ENCODE measurements at places on chromosomes 6 and 20.
A peak's percentile ranks its signal among the peaks of the same experiment; 100 is the strongest.

- peak; percentile 19 for DNase-seq
Measured at GRCh38 chr6:54111341-54112045, at the start of gene MLIP. Gene MLIP (plus strand): TSS chr6:54111443. CDS start chr6:54111480, 37 bp downstream.

DNA sequence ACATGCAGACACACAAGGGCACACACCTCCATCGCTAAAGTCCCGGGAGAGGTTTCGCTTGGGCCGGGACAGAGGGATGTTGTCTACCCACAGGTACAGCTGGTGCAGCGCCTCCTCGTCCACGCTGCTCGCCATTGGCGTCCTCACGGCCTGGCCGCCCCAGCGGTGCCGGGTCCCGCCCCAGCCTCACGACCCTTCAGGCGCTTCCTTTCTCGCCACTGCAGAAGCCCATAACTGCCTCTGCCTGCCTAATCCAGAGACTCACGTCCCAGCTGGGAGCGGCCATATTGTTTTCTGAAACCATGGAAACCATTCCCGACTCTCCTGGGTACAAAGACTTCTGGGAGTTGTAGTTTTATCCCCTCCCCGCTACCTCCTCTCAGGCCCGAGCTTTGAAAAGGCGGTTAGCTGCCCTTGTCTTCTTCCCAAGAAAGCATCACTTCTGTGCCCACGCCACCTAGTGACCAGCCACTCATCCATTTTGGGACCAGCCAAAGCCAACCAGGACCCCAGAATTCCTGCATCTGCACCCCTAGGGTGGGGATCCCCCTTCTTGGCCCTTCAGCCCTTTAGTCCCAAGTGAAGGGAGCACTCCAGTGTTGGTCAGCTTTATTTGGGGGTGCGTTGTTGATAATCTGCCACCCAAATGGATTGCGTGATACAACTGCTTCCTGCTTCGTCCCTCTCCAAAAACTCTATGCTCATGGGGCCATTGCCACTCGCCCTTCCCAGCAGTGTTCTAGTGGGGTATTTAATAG is at the start of gene SPEF1:
Gene SPEF1 (minus strand): TSS at position 296 of the 758 bp plus-strand sequence. CDS start 161 bp downstream, at position 135.
- peak; percentile 97 for DNase-seq

DNA sequence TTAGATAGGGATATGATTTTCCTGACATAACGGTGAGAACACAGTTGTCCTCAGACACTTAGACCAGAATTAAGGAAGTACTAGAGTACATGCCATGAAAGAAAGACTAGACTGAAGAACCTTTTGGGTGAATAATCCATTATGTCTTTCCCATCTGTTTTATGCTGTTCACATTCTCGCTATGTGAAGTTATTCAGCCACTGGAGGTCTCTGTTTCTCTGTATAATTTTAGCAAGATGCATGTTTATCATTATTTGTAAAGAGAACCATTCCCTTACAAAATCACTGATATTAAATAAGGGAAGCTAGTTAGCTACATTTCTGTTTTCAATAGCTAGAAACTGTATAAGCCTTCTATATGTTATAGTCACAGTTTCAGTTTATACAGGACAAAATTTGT is 391.9 kb downstream of the CD109 start:
- no peak for DNase-seq

DNA sequence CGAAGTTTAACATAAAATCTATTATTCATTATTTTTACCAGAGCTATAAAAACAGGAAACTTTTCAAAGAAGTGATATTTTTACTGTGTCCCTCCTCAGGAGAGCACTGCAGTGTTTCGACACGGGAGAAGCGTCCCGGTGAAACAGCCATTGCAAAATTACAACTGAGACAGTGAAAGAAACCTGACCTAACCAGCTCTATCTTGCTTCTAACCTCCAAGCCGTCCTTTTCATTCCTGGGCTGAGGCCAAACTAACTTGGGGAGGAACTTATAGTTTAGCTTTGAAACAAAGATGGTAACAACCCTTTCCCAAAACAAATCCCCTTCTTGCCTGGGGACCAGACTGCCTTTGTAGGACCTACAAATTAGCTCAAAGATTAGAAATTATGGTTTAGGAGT is 79.2 kb downstream of the WDR27 start:
- DNase-seq: no peak

- no peak for DNase-seq
Measured at GRCh38 chr6:48200869-48201390, 89.9 kb upstream of the PTCHD4 start.

DNA sequence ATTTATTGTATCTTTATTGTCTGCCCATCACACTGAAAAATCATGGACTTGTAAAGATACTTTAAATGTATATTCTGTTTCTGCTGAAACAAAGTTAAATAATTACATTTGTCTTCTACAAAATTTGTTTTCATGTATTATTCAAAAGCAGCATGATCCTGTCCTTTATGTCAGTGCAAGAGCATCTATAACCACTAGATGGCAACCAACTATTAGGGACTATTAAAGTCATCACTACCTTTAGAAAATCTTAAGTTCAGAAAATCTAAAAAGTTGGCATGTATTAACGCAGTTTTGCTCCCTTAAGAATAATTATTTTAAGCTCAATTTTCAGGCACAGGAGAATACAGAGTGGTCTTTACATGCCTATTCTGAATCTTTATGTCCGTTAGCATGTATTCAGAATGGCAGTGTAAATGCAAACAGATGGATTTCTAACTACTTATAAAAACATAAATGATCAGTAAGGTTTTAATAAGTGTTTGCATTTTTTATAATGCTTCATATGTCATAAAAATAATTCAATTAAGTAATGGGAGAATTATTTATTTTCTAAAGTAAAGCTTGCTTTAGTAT is 17.8 kb downstream of the TMEM30A start:
- DNase-seq: peak; percentile 61

- no peak for DNase-seq
Measured at GRCh38 chr6:25301362-25301761, 22.2 kb downstream of the CARMIL1 start.

All from neural progenitor cell (in vitro differentiated cells).